ENCODE measurements at places on chromosomes 2 and 18. TPM values are rescaled to one million over a fixed set of nuclear protein-coding genes. Genes with fewer than 3 reads are reported as not detected.

The TUBA3E gene
- not detected for total RNA-seq

GRCh38 chr2:46525522-46526155 lies 46.3 kb downstream of the TMEM247 start:
- H3K4me3 ChIP-seq = no peak overlapping the region
- H3K27ac ChIP-seq = no peak overlapping the region
- no peaks in the 10 kb centered on the region for H3K27me3 ChIP-seq
- no peaks in the 10 kb centered on the region for H3K36me3 ChIP-seq

The PHOSPHO2 gene
- total RNA-seq = 11.7 TPM

DNA sequence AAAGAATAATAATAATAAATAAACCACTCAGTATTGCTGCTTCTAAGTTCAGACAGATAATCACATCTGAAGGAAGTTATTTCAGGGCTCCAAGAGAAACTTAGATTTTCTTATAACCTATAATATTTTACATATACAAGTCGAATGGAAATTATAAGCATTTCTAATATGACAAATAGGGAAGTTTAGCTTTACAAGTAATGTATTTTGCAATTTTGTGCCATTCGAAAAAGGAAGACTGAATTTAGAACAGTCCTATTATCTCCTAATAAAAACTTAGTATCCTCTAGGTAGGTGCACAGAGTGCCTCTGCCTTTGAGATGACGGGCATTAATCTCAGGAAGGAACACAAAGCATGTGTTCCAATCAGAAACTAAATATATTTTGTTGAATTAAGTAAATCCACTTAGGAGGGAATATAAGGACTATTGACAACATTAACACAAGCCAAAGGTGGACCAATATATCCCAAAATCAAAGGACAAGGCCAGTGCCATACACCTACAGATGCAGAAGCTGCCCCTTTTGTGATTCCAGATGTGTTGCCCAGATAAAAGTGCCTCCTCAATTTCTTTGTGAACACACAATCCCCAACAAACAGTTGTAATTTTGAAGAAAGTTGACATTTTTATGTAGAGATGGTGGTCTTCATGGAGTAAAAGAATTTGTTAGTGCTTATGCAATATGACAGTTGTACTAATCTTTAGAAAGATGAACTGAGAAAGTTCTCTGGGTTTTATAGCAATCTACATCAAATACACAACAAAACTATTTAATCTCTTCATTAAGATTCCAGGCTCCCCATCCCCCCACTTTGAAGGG lies 36.6 kb downstream of the PTCD3 start:
- H3K27ac ChIP-seq = no peak overlapping the region
- H3K36me3 ChIP-seq = peaks cover 50% of the 10 kb centered on the region
- no peaks in the 10 kb centered on the region for H3K27me3 ChIP-seq
- H3K4me1 ChIP-seq = no peaks in the 10 kb centered on the region
- no peak for DNase-seq
- no peak overlapping the region for H3K4me3 ChIP-seq

GRCh38 chr2:135386993-135387392 lies 144.0 kb downstream of the ZRANB3 start:
- H3K27me3 ChIP-seq = no peaks in the 10 kb centered on the region
- H3K27ac ChIP-seq = no peak overlapping the region
- DNase-seq = no peak
- no peaks in the 10 kb centered on the region for H3K4me1 ChIP-seq

GRCh38 chr18:24602201-24602600 lies 141.8 kb downstream of the HRH4 start:
- H3K27ac ChIP-seq = no peak overlapping the region
- no peaks in the 10 kb centered on the region for H3K36me3 ChIP-seq
- H3K4me1 ChIP-seq = no peaks in the 10 kb centered on the region
- no peak overlapping the region for H3K4me3 ChIP-seq

DNA sequence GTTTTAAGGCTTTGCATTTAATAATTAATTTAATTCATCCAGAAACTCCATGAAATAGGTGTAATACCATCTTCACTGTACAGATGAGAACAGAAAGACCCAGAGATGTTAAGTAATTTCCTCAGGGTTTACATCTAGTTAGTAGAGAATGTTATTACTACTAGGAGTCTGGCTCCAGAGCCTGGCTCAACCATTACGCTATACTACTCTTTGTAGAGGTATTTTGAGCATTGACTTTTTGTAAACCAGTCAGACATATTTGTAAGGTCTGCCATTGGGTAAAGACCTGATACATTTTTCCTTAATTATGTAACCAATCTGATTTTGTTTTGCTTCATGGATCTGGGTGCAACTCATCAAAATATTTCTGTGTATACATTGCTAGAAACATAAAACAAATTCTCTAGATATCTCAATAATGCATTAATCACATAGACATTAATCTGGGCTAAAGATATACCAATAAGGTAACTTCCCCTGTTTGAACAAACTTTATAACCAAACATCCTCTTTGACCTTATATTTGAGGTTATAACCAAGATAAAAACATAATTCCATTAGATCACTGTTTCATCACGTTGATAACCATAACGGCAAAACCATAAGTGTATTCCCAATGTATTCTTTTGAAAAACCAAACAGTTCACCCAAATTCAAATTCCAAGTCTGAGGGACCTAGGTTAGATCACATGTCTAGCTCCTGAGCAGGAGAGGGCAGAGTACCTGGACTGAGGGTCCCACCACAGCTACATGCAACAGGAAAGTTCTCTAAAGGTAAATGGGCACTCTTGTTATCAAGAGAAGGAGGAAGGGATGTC lies 135.0 kb downstream of the IKZF2 start:
- H3K36me3 ChIP-seq = peaks cover 4% of the 10 kb centered on the region
- no peaks in the 10 kb centered on the region for H3K4me1 ChIP-seq
- no peak for DNase-seq
- H3K27ac ChIP-seq = no peak overlapping the region
- no peaks in the 10 kb centered on the region for H3K27me3 ChIP-seq

- H3K4me1 ChIP-seq = no peaks in the 10 kb centered on the region
- DNase-seq = no peak
- H3K27ac ChIP-seq = no peak overlapping the region
- H3K27me3 ChIP-seq = no peaks in the 10 kb centered on the region
- no peaks in the 10 kb centered on the region for H3K36me3 ChIP-seq
Measured at GRCh38 chr18:27130065-27130630, 55.0 kb downstream of the CHST9 start.

DNA sequence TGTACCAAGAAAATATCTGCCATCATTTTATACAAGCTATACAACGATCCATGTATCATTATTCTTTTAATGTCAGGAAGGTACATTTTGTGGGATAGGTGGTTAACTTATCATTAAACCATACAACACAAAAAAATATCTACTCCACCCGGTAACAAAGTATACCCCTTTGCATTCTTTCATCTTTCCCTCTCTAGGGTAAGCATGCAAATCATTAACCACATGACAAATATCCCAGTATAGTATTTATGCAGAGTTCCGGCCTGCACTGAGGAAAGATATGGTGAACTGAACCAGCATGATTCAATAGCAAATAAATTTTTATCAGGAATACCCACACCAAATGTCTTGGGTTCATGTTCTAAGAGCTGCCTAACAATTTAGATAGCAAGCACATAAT lies 22.5 kb upstream of the SULT1C2 start:
- no peak for DNase-seq
- H3K27me3 ChIP-seq = no peaks in the 10 kb centered on the region
- H3K4me3 ChIP-seq = no peak overlapping the region
- no peak overlapping the region for H3K27ac ChIP-seq

The ZNF516 gene
- total RNA-seq = 25.1 TPM

DNA sequence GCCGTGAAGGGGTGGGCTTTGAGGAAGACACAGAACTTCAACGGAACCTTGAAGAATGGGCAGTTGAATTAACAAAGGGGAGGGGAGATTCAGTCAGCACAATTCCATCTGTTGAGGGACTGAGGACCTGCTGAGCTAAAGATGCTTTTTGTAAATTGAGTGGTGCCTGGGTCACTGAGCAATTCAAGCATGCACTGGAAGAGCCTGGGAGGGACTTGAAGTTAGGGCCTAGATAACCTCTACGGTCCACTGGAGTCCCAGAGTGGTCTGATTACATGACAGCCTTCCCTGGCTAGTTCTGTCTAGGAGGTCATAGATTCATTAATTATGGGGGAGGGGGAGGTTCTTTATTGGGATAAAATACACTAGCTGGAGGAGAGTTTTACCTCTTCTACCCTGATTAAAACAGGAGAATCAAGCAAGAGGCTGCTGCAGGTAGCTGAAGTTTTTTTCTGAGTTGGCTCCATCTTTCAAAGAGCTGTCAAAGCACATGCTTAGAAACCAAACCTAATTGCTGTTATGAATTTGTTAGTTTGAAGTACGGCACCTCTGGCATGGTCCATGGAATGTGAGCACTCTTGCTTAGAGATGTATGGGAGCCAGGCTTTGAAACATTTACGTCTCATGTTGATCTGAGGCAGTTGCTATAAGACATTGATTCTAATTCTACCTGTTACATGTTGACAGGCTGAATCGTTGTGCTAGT lies 290.2 kb downstream of the PRKCE start:
- no peak overlapping the region for H3K4me3 ChIP-seq
- no peaks in the 10 kb centered on the region for H3K27me3 ChIP-seq
- no peaks in the 10 kb centered on the region for H3K36me3 ChIP-seq
- H3K4me1 ChIP-seq = peaks cover 4% of the 10 kb centered on the region

DNA sequence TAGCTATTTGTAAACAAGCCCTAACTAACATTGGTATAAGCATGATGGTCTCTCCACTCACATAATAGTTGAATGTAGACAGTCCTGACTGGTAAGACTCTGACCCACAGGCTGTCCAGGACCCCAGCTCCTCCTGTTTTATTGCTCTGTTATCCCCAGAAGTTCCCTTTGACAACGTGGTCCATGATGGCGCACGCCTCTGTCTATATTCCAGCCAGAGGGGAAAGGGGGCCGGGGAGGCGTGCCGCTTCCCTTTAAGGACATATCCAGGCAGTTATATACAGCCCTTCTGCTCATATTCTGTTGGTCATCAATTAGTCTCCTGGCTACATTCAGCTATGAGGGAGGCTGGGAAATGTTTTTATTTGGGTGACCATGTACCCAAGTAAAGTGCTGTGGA lies 6.7 kb downstream of the DYSF start:
- no peak overlapping the region for H3K4me3 ChIP-seq
- H3K27ac ChIP-seq = no peak overlapping the region
- peaks cover 32% of the 10 kb centered on the region for H3K4me1 ChIP-seq
- peaks cover 24% of the 10 kb centered on the region for H3K27me3 ChIP-seq
- no peaks in the 10 kb centered on the region for H3K36me3 ChIP-seq

The DYNAP gene
- total RNA-seq = not detected

The TAF4B gene
- 3.3 TPM for total RNA-seq

The CHRNG gene
- total RNA-seq = not detected

The TOGARAM2 gene
- total RNA-seq = 7.9 TPM

The EIF2AK3 gene
- 31.9 TPM for total RNA-seq

The SGPP2 gene
- total RNA-seq = 1.7 TPM

The KLHL29 gene
- total RNA-seq = 12.0 TPM

DNA sequence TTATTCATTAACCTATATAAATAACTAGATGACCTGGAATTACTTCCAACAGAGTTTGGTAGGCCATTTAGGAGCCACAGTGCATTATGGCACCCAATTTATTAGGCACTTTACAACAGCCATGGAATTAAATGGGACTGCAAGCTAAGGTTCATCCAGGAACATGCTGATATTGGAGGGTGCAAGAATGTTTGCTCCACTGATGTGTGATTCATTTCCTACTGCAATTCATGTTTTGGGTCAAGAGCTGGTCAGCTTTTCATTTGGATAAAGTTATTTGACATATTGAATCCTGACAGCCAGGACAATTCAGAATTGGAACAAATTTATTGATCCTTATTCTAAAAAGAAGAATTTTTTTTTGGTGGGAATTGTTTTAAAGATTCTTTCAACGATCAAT lies 11.8 kb upstream of the LYPD1 start:
- H3K36me3 ChIP-seq = no peaks in the 10 kb centered on the region
- DNase-seq = no peak
- H3K4me1 ChIP-seq = no peaks in the 10 kb centered on the region
- H3K27me3 ChIP-seq = no peaks in the 10 kb centered on the region

DNA sequence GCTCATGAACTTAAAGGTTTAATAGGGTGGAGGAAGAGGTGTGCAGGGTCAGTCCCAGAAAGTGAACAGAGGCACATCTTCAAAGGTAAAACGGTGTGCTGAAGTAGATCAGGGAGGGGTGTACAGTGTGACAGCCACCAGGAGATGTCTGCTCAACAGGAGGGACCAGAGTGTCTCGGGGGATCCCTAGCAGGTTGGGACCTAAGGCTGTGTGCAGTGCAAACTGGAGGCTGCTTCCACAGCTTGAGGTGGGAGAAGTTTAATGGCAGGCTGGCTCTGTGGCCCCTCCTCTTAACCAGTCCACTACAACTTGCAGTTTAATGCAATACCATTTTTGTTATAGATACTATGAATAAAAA lies 33.2 kb downstream of the PLA2R1 start:
- no peak overlapping the region for H3K27ac ChIP-seq
- H3K27me3 ChIP-seq = no peaks in the 10 kb centered on the region
- no peak for DNase-seq
- H3K36me3 ChIP-seq = no peaks in the 10 kb centered on the region
- no peaks in the 10 kb centered on the region for H3K4me1 ChIP-seq

DNA sequence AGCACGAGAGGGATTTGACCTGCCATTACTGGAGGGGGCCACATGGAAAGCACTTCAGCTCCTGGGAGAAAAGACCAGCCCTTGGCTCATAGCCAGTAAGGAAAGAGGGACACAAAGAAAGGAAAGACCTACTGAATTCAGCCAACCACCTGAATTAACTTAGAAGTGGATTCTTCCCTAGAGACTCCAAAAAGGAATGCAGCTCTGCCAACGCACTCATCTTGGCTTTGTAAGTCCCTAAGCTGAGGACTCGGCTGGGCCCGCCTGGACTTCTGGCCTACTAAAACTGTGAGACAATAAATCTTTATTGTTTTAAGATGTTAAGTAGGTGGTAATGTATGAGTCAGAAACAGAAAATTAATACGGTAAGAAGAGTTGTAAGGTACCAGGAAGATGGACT lies 11.5 kb downstream of the ATF2 start:
- no peak overlapping the region for H3K27ac ChIP-seq
- no peaks in the 10 kb centered on the region for H3K27me3 ChIP-seq
- H3K4me3 ChIP-seq = no peak overlapping the region
- no peak for DNase-seq
- no peaks in the 10 kb centered on the region for H3K4me1 ChIP-seq
- no peaks in the 10 kb centered on the region for H3K36me3 ChIP-seq
